ENCODE measurements at places on chromosomes 16 and 17.

- DNase-seq = no peak
Measured at GRCh38 chr16:47284999-47285398, 141.3 kb upstream of the NETO2 start.

- no peak for DNase-seq
Measured at GRCh38 chr16:80300876-80301275, 239.9 kb upstream of the DYNLRB2 start.

GRCh38 chr17:41666708-41667279 lies 21.9 kb upstream of the EIF1 start:
- DNase-seq = peak; percentile 29

DNA sequence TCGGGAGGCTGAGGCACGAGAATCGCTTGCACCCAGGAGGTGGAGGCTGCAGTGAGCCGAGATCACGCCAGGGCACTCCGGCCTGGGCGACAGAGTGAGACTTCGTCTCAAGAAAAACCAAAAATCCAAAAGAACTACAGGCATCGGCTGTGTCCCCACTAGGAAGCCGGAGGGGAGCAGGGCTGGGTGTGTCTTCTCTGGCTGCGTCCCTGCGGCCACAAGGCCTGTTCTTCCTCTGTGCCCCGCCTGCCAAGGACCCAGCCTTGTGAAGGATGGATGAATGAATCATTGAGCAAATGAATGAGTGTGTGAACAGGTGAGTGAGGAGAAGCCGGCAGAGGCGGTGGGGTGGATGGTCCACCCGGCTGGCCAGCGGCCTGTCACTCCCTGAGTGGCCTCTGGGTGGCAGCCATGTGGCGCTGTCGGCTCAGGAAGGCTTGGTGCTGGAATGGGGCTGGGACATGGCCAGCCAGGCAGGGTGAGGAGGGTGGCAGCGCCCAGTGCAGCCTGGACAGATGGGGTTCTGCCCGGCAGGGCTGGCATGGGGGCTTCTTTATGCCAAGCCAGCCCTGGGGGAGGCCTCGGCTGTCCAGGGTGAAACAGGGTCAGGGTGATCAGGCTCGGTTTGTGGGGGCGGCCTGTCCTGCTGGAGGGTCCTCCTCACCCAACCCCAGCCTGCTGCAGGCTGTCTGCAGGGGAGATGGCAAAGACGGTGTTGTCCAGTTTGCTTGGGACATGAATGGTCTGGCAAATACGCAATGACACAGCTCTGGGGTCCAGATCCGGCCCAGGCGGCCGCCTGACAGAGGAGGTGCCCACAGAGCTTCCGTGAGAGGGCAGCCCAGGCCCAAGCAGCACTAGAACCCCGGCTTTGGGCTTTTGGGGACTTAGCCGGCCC lies 21.7 kb downstream of the SLC25A10 start:
- no peak for DNase-seq

DNA sequence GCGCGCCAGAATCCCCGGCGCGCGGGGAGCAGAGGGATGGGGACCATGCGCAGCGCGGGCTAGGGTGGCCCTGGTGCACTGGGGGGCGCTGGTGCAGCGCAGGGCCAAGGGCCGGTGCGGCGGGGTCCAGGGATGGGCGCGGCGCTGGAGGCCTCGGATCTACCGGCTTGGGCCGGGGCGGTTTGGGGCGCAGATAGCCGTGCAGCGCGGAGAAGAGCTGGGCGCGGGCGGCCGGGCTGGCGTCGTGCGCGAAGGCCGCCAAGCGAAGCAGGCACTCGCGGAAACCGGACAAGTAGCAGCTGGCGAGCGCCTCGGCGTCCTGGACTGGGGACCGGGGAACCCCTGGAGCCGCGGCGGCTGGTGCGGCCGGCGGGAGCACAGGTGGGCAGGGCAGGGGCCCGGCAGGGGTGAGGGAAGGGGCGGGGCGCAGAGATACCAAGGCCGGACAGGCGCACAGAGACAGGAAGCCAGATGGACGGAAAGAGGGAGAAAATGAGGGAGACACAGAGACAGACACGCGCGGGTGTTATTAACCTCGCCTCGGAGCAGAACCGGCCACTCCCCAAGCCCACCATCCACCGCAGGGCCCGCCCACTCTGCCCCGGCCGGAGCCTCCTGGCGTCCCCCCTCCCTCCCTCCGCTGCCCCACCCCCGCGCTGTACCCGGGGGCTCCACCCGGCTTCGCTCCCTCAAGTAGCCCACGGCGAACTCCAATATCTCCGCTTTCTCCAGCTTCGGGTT lies 2.1 kb downstream of the HES7 start:
- DNase-seq = no peak

GRCh38 chr17:63681530-63681929 lies 18.4 kb downstream of the LIMD2 start:
- no peak for DNase-seq

DNA sequence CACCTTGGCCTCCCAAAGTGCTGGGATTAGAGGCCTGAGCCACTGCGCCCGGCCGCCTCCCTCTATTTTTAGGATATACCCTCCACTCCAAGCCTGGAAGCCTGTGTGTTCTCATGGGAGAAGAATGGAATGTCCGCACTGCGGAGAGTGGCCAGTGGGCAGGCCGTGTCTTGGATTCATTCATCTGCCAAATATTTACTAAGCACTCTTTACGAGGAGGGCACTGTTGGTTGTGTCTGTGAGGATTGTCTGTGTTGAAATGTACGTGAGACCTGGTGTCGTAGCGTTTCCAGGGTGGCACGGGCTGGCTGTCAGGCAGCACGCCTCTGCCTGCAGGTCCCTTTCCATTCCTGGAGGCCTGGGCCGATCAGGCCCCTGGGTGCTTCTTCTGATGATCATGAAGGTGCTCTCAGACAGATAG lies 19.2 kb downstream of the PGS1 start:
- no peak for DNase-seq

DNA sequence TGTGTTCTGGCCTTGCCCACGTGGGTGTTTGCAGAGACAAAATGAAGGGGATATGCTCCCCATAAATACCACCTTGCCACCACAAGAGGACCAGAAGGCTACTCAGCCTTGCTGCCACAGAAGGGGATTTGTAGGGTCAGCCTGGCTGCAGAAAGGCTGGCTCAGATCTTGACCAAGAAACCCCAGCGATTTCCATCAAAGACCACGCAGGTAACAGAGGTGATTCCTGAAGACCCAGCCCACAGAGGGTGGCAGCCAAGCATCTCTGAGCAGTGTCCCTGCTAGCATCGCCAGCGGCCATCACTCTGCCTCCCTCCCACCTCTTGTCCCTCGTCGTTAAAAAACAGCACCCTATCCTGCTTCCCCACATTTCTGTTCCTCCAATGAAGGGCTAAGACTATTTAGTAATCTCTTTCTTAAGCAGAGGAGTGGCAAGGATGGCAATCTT lies 54.9 kb downstream of the BEAN1 start:
- no peak for DNase-seq

GRCh38 chr17:31622500-31622899 lies 231.0 kb downstream of the RAB11FIP4 start:
- DNase-seq = no peak

DNA sequence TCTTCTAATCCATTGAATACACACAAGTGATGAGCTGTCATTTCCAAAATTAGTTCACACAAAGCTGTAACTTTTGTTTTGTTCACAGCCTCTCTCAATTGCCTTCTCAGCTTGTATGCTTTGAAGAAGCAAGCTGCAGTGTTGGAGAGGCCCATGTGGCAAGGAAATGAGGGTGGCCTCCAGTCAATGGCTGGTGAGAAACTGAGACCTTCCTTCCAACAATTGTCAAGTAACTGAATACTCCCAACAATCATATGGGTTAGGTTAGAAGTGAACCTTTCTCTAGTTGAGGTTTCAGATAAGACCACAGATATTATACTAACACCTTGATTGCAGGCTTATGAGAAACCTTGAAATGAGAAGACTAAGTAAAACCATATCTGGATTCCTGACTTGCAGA lies 82.4 kb upstream of the SOX9 start:
- DNase-seq = no peak
